ENCODE measurements at places on chromosomes 4 and X. TPM values are rescaled to one million over a fixed set of nuclear protein-coding genes. Genes with fewer than 3 reads are reported as not detected.

- DNase-seq = peak; percentile 15
These were observed 157.7 kb downstream of the SPANXN1 start for GRCh38 chrX:145405012-145405411.

Gene TMEM185A
- 10.3 TPM for total RNA-seq

DNA sequence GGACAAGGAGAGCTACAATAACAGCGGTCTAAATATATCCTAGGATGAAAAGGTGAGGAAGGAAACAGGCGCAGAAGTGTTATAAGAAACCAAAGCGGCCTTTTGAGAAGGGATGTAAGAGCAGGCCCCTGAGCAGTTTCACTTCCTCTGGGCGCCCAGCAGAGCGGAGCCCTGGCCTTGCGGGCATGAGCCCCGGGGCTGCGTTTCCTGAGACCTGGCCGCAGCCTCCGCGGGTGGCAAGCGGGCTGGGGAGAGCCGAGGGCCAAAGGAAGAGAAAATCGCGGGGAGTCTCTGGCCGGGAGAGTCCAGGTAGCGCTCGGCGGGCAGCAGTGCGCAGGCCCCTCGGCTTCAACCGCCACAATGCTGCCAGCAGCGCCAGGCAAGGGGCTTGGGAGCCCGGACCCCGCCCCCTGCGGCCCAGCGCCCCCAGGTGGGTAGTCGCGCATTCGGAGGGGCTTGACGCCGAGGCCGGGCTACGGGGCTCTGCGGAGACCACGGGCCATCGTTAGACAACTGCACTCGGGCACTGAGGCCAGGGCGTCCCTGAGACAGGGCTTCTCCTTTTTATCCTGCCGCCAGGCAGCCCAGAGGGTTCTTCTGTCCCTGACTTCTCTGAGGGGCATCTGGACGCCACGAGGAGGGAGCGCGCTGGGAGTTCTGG is at the start of gene BANK1:
Gene BANK1, plus strand, starts transcription at position 210 of the 661 bp plus-strand sequence. Its CDS starts 151 bp downstream, at position 361.
- DNase-seq = peak; percentile 2

Gene CFI
- 0.28 TPM for total RNA-seq

DNA sequence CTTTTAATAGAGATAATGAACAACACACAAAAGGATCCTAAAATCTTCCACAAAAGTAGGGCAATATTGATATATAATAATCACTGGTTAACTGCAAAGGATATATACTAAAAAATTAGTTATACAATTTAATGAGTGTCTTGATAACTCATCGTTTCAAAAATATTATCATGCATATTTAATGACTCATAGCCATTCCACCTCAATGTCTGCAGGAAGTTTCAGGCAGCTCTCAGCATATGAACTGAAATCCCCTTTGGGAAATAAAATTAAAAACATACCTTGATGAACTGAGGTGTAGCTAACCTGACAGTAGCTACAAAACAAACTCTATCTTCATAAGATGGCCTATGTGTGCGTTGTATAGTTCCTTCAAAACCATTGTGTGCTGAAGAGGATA is 62.9 kb downstream of the TMEM165 start:
- peak; percentile 41 for DNase-seq

Gene GPAT3
- total RNA-seq = 5.3 TPM

DNA sequence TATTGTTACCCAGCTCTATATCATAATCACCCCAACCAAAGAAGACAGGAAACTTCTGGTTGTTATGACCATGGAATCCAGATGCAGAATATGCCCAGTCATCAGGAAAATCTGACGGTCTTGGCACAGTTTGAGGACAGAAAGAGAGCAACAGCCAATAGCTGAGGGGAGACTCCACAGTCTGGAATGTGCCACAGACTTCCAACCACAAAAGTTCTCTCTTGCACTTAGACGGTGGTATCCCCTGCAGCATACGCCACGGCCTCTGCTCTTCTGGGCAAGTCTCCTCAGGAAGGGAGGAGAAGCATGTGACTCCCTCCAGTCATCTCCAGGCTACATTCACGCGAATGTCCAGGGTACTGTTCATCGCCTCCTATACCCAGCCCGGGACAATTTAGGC is 18.4 kb downstream of the ZNF827 start:
- peak; percentile 93 for DNase-seq

GRCh38 chr4:101784957-101785356 is 5.6 kb upstream of the BANK1 start:
- DNase-seq = no peak

GRCh38 chr4:125979950-125980349 is 665.2 kb downstream of the FAT4 start:
- no peak for DNase-seq

DNA sequence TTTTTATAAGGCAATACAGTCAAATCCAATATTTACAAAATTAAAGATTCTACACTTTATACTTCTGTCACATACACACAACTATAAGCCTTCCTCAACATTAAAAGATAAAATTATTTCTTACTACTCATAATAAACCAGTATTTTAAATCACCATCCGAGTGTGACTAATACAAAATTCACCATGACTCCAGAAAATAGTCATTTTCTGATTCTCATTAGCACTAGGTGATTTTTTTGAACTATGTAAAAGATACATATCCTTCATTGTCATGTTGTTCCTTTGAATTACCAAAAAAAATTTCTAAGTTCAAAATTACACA is 646 bp upstream of the SLC7A11 start:
- no peak for DNase-seq

Gene SCRG1
- total RNA-seq = under 0.01 TPM

DNA sequence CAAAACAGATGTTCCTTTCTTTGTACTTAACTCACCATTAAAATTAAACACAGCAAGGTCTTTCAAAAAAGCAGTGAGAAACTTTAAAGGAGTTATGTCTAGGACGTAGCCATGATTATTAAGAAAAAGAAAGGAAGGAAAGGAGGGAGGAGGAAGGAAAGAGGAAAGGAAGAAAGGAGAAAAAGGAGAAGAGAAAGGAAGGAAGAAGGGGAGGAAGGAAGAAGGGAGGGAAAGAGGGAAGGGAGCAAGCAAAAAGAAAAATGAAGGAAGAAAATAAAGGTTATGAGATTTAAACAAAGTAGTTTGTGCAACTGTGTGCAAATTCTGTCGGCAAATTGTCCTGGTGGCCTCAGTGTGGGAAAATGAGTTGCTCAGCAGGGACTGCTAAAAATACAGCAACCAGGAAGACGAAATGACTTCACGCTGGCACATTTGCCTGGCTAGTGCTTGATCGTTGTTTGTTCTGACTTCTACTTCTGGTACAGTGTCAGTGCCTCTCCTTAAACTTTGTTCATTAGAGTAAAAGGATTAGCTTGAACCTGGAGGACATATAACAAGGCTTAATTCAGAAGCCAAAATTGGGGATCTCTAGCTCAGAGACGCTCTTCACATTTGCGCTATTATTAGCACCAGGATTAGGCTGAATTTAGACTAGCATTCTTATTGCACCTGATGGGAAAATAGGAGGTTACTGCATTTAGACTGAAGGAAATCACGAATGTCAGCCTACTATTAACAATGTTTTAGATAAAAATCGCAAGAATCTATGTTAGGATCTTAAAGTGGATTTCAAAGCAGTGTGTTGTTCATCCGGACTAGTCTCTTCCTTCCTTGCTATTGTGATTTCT is 81.2 kb downstream of the DCK start:
- no peak for DNase-seq

All from IMR-90 (cell line).